Fibroblast of skin of right biceps (primary cell): ENCODE measurements at places on chromosomes 13 and 19.

DNA sequence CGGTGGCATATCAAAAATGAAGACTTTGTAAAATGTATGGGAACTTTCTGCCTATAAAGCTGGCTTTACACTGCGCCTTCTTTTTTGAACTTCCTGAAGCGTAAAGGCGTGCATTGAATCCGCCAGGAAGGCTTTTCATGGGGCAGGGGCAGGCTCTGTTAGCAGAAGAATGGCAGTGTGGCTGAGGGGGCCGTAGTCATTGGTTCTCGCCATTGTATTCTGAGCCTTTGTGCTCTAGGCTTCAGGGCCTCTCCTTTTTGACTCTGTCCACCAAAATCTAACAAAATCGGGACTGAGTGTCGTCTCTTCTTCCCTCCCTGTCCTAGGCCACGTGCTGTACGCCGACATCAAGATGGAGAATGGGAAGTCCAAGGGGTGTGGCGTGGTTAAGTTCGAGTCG, 14.1 kb downstream of the PRAM1 start:
- DNase-seq, result no peak

GRCh38 chr13:27644302-27644701, 22.6 kb downstream of the POLR1D start:
- DNase-seq, result peak; percentile 83

- DNase-seq, result no peak
Observed at GRCh38 chr13:111485491-111486250, 165.2 kb downstream of the TEX29 start.

GRCh38 chr13:21735701-21736401, 65.0 kb downstream of the FGF9 start:
- DNase-seq, result no peak

- DNase-seq, result peak; percentile 43
Observed at GRCh38 chr13:109599901-109600657, 186.3 kb downstream of the IRS2 start.

DNA sequence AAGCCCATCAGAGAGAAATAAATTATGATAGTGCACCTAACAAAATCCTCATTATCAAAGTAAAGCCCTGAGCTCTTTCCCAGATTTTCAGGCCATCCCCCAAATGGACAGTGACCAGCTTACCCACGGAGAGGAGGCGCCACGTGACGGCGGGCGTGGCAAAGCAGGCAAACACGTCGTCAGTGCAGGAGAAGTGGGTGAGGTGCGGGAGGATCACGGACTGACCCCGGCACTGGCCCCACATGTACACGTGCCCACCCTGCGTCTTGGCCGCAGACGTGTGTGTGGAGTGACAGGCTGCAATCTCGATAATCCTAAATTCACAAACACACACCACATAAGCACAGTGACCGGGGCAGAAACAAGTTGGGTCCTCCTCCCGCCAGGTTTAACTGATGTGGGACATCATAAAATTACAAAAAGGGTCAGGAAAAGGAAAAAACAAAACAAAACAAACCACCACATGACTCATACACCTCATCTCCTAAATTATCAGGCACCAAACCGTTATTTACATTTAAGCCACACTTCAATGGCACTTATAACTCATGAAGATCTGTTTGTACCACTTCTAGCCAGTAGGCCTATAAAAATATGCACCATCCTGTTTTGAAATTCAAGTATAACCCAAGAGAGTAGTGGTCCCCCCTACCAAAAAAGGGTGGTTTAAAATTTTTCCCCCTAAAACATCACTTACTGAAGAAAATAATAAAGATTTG, 30.1 kb downstream of the RCBTB2 start:
- DNase-seq, result no peak

- peak; percentile 95 for DNase-seq
Observed at GRCh38 chr19:9075064-9075949, 11.6 kb upstream of the OR1M1 start.

GRCh38 chr13:97329331-97329730, 104.6 kb upstream of the RAP2A start:
- DNase-seq, result no peak
